Stimulated activated CD8-positive, alpha-beta memory T cell treated with anti-CD3 and anti-CD28 coated beads, Interleukin-4, amount 100 ng/mL, for 48 hours (primary cell): ENCODE measurements at places on chromosomes 12 and 14.

GRCh38 chr12:80977346-80977745 lies 39.6 kb upstream of the LIN7A start:
- DNase-seq = no peak

DNA sequence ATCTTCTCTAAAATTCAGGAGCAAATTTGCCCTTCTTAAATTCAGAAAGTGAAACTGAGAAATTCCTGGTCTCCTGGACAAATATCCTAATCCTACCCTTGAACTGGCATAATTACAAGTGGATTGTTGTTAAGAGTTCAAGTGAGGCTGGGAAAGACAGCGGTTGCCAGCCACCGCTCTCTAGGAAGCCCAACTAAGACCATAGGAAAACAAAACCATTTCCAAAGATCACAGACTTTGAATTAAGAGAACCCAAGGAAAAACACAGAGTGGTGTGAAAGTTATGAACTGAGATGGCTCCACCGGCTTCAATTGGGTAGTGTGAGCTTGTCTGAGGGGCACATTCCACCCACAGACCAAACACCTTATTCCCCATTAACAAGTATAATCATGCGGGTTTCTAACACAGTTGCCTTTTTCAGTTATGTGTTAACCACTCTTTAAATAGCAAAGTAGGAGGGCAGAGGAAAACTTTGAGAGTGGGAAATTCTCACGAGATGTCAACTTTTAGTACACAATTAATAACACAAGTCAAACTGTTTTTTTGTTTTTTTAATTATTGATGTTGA lies 1628.8 kb upstream of the SEL1L start:
- DNase-seq = no peak

- DNase-seq = no peak
Observed at GRCh38 chr14:104805326-104805678, 4.4 kb downstream of the ZBTB42 start.

- no peak for DNase-seq
Observed at GRCh38 chr14:64943556-64943955, 1.0 kb upstream of the GPX2 start.

GRCh38 chr14:22226381-22226780 lies 362.6 kb downstream of the DAD1 start:
- no peak for DNase-seq

DNA sequence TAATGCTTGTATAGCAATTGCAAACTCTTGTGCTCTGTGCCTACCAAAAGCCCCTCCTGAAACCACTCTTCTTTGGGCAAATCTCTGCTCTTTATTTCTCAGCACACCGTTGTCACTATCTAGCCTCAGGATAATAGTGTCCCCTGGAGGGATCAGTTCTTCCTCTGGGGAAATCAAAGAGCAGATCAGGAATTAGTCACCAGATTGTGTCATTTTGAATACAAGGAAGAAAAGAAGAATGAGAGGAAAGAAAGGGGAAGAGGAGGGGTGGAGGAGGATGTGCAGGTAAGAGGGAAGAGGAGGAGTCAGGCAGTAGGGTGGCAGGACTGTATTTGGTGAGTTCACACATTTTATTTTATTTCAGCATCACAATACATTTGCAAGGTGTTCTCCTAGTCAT lies 256.4 kb downstream of the GRIN2B start:
- DNase-seq = no peak

DNA sequence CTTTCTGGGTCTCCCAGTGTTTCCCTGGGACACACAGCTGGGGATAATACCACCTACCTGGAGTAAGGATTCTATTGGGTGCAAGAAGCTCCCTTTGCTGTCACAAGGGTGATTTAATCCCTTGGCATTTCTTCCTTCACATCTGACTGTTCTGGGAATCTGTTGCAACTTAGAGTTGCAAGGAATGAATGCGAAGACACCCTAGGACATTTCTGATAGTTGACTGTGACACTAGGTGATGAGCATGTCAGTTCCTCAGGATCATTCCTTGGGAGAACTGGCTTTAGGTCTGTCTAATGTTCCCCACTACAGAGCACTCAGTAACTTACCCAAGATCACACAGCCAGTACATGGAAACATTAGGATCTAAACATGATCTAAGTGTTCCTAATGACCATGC lies 593.6 kb downstream of the NRXN3 start:
- no peak for DNase-seq

DNA sequence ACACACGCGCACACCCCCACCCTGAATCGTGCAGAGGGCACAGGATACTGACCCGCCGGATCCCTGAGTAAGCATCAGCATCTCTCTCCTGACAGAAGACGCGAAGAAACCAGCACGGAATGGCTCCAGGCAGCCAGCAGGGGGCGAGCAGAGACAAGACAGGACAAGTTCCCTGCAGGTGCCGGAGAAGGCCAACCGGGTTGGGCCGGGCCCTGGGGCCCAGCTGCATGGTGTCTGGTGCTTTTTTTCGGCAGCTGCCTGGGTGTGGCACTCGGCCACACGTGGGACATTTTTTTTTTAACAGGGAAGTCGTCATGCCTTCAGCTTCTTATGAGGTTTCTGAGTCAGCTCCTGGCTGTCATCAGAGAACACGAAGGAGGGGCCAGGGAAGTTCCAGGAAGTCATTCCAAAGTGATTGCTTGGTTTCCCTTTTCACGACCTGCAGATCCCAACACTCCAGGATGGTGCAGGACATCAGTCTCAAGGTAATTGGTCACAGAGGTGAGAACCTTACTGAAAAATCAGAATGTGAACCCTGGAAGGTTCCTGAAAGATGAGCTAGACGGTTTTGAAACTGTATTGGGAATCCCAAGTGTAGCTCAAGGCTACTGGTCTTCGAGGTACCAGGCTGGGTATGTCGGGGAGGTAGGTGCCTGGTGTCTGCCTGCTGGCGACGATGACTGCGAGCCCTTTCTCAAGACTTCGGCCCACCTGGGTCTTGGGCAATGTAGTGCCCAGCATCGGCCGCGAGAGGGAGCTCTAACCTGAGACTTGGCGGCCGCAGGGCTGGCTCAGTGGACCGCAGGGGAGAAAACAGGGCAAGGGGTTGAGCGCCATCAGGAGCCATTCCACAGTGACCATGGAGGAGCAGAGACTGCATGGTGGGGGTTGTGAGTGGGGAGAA lies 190.8 kb upstream of the PRMT8 start:
- DNase-seq = peak; percentile 86

DNA sequence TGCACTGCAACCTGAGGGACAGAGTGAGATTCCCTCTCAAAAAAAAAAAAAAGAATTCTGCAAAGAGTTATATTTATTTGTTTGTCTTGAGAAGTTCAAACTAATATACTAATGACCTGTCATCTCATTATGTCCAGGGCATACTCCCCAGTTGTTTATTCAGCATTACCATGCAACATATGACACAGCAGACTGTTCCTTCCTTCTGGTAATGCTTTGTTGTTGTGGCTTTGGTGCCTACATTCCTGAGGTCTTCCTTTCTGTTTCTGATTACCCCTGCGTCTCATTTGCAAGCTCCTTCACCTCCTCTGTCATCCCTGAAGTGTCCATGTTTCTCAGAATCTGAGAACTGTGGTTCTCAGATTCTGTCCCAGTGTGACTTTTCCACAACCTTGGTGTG lies 55.3 kb downstream of the DERA start:
- no peak for DNase-seq

GRCh38 chr14:26596543-26597061 lies 1.2 kb downstream of the NOVA1 start:
- DNase-seq = no peak

DNA sequence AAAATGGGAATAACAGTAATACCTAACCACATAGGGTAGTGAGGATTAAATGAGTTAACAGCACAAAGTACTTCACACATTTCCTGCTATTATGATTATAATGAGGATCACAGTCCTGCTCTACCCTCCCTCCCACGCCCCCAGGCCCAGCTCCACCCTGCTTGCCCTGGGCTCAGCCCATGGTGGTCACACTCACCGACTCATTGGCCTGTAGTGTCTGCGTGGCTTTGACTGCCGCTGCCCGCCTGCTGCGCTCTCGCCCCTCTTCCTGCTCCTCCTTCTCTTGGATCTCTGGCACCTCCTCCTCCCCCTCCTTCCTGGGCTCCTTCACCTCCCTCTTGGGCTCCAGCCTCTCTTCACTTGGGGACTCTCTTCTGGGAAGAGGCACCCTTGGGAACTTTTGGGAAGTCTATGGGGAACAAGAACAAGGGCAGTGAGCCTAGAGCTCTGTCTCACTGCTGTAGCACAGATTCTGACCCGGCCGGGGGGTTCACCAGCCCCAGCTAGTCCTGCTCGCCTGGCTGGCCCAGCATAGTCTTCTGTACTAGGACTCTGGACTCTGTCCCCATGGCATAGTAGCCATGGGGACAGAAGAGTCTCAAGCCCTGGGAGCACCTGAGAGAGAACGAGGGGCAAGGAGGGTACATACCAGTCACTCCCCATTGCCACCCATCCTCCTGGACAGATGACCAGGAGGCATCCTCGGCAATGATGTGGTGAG lies 7.1 kb upstream of the PNMA1 start:
- no peak for DNase-seq

- no peak for DNase-seq
Observed at GRCh38 chr12:82099216-82099615, 259.0 kb downstream of the CCDC59 start.

DNA sequence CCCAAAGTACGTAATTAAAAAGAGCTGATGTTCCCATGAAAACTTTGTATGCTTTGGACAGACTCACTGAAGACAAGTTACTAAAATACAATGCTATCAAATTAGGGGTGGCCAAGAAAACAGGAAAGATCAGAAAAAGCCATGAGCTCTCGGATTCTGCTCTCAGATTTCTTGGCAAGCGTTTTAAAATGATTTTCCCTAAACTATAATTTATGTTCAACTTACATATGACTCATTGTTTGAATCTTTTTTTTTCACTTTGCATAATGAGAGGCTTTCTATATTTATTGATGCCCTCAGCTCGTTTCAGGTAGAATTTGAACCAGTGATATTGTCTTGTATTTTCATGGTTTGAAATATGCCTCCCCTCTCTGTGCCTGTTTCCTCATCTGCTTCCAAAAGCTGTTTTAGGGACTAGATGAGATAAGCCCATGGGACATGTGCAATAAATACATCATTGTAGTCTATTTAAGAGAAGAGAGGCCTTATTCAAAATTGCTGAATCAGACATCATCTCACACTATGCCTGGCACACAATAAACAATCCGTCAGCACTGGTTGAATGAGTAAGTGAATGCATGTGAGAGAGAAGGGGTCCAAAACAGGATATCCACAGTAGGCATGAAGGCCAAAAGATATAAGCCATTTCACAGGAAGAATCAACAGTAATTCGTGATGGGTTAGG lies 4.7 kb upstream of the IPO8 start:
- DNase-seq = no peak

- DNase-seq = peak; percentile 94
Observed at GRCh38 chr12:54005853-54006558, 2.8 kb upstream of the HOXC8 start.

- DNase-seq = no peak
Observed at GRCh38 chr12:92369636-92370035, 224.0 kb upstream of the BTG1 start.

DNA sequence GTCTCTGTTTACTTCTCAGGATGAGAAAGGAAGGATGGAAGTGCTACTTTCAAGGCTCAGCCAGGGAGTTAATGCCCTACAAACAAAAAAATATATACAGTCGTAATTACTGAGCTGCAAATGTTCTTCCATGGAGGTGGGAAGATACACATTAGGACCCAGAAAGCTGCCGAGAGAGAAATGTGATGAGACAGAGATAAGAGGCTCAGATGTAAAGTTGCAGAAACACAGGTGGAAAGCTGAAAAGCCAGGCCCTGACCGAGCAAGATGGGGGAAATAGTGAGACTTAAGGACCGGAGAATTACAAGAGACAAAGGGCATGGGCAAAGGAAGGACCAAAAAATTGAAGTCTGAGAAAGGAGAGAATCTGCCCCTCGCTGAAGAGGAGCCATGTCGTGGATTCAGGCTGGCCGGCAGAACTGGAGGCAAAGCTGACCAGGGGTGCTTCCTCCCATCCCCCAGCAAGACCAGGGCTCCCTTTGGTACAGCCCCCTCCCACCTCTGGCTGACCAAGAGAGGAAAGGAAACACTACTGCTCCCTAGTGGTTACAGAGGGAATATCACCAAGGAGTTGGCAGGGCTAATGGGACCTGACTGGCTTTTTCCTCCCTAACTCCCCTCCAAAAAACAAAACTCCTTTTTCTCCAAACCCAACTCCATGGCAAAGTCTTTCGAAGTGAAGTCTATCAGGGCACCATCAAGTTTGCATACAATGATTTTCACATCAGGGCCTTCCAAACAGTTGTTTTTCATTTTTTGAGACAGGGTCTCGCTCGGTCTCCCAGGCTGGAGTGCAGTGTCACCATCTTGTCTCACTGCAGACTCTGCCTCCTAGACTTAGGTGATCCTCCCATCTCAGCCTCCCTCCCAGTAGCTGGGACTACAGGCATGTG lies 12.1 kb downstream of the ZFHX2 start:
- DNase-seq = no peak

DNA sequence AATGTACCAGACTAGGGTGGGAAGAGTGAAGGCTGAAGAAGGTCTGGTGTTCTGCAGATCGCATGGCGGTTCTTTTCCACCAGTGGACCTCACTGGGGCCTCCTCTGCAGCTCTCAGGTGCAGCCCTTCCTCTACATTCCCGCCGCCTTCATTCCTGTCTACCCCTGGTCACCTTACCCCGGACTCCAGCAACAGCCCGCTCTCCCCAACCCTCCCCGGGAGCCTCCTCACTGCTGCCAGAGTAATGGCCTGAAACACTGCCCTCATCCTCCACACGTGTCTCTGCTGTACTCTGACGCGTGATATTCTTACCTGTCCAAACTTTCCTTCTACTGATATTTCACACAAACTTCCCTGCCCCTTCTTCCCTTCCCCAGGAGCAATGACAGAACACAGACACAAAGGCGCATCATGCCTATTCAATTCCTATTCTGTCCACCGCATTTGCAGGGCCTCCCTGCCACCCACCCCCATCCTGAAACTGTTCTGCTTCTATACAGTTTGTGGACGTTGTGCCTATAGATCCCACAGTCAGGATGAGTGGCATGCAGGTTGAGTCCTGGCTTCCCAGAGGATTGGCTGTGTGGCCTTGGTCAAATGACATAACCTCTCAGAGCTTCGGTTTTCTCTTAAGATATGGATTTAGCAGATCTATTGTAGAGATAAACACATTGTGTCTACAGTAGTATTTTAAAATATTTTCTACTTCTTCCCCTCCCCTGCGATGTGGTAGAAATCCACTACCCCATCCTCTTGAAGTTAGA lies 1.7 kb upstream of the NUAK1 start:
- no peak for DNase-seq

DNA sequence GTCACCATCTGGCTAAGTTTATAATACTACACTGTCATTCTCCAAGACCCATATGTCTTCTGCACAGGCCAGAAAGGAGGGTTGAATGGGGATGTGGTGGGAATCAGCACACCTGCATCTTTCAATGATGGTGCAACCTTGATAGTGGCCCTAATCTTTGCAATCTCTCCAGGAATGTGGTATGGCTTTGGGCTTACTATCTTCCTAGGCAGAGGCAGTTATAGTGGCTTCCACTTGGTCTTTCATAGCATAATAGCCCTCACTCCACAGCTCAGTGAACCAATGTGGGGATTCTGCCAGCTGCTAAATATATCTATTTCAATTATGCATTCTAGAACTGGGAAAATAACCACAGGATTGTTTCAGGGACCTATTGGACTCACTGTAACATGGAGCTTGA lies 61.8 kb upstream of the ATP2B1 start:
- DNase-seq = no peak

- no peak for DNase-seq
Observed at GRCh38 chr12:12267742-12268200, 927 bp upstream of the LRP6 start.

- DNase-seq = no peak
Observed at GRCh38 chr12:98574110-98574509, 19.4 kb upstream of the SLC25A3 start.

- DNase-seq = no peak
Observed at GRCh38 chr12:12159988-12160387, 89.2 kb downstream of the BCL2L14 start.
